Amygdala (tissue), 56 donors: ENCODE measurements at places on chromosomes 11 and 22.

DNA sequence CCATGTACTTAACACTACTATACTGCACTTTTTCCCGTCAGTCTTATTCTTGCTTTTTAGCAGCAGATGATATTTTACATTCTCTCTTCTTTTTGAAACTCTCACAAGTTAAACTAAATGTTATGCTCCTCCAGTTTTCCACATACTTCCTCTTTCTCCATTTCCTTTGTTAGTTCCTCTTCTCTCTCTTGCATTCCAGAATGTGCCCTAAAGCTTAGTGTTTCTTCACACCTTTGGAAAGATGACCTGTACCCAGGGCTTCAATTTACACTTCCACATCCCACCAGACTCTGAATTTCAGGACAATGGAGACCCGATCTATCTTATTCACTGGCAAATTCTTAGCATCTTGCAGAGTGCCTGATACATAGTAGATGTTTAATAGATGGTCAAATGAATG lies 51.8 kb downstream of the APIP start:
- DNase-seq = no peak

DNA sequence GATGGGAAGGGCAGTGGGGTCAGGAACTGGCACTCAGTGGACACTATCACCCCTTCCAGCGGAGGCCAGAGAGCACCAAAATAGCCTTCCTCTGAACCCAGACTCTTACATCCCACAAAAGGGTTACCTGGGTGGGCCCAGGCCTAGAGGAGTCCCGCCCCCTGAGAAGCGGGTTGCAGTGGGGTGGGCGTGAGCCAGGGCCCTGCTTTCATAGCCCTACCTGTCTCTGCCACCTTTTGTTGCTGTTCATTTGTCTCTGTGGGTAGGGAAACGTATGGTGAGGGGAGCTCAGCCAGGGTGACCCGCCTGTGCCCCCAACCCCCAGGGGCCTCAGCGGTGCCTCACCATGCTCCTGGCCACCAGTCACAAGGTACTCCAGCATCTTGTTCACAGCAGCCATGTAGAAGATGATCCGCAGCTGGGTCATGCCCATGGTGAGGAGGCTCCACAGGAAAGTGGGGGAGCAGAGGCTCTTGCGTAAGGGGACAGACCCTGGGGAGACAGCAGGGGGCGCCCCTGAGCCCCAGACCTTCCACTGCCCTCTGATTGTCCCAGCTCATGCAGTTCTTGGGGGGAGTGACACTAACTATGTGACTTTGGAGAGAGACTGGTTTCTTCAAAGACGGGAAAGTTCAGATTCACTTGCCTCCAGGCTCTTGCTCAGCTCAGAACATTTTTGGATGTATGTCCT lies 24.0 kb downstream of the SLC43A1 start:
- DNase-seq = no peak

DNA sequence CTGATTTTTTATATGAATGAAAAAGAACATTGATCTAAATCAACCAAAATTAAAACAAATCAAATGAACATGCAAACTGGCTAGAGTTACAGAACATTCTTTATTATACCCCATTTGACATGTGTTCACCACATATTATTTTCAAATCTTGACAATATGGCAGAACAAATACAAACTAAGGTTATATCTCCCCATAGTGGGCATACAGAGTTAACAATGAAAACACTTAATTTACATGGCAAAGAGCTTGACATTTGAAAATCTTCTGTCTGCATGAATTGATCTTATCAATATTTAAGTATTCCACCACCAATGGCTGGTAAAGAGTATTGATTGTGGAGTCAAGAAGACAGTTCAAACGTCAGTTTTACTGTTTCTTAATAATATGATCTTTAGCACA lies 197.9 kb upstream of the ANO3 start:
- DNase-seq = no peak

- DNase-seq = no peak
These were observed 11.0 kb downstream of the PTPRJ start for GRCh38 chr11:47991266-47991830.
